NCI-H82 (cell line): ENCODE measurements at places on chromosomes 1 and 21.

- peak; percentile 98 for DNase-seq
Observed at GRCh38 chr1:114554577-114554976, 26.8 kb downstream of the BCAS2 start.

DNA sequence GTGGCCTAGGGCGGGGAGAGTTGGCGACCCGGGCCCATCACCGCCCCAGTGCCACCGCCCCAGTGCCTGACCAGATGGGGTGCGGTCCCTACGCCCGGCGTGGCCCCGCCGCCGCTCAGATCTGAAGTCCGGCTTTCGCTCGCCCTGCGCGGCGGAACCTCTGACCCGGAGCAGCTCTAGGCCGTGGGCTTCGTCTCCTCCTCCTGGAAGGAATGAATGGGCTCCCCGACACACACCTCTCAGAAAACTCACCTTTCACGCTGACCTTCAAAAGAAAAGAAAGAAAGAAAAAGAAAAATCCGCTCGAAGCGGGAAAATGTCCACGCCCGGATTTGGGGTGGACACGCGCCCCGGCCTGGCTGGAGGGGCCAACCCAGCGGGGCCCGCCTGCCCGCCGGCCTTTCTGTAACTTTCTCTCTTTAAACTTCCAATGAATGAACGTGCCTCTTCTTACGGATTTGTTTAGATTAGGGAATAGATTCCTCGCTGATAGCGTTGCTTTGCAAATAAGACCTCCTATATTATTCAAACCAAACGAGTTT lies 5.4 kb upstream of the SIM2 start:
- no peak for DNase-seq

- no peak for DNase-seq
Observed at GRCh38 chr1:54604051-54604450, 19.3 kb downstream of the FAM151A start.

- DNase-seq, result peak; percentile 31
Observed at GRCh38 chr1:199336745-199337640, 690.5 kb upstream of the NR5A2 start.

GRCh38 chr1:198134252-198134651 lies 22.5 kb upstream of the NEK7 start:
- DNase-seq, result no peak

DNA sequence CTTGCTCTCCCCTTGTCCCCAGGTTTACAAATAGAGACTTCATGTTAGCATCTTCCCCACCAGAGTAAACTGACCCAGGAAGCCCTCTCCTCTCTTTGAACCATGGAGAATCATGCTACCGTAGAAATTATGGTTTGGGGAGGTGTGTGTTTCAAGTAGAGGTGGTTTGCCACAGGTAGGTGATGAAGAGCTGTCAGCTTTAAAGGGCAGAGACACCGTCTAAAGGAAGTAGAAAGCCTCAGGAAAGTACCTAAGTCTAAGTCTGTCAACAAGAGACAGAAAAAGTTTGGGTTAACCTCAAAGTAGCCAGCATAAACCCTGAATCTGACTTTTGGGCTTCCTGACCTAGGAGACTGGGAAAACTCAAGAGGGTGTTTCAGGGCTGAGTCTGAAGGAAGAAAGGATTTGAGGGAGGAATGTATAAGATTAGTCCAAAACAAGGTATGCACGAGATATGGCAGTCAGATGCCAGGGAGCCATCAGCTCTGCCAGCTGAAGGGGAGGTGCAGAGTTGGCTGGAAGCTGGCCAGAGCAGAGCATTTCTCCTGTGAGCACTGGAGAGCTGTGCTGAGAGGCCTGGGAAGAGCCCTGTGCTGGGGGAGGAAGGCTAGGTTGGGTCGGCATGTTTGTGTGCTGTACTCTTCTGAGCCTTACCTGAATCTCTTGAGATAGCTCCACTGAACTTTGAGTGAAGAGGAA lies 14.3 kb downstream of the ADAMTSL4 start:
- no peak for DNase-seq

- DNase-seq, result no peak
Observed at GRCh38 chr1:158045639-158046038, 52.2 kb downstream of the KIRREL1 start.

GRCh38 chr21:43881283-43881682 lies 16.3 kb downstream of the AGPAT3 start:
- no peak for DNase-seq

- DNase-seq, result no peak
Observed at GRCh38 chr1:219209578-219209977, 35.9 kb downstream of the LYPLAL1 start.

GRCh38 chr21:41379901-41380300 lies 18.1 kb downstream of the MX2 start:
- DNase-seq, result no peak

GRCh38 chr1:66439031-66439740 lies 94.8 kb upstream of the SGIP1 start:
- DNase-seq, result no peak

GRCh38 chr1:248751635-248752034 lies 3.9 kb downstream of the LYPD8 start:
- DNase-seq, result no peak

DNA sequence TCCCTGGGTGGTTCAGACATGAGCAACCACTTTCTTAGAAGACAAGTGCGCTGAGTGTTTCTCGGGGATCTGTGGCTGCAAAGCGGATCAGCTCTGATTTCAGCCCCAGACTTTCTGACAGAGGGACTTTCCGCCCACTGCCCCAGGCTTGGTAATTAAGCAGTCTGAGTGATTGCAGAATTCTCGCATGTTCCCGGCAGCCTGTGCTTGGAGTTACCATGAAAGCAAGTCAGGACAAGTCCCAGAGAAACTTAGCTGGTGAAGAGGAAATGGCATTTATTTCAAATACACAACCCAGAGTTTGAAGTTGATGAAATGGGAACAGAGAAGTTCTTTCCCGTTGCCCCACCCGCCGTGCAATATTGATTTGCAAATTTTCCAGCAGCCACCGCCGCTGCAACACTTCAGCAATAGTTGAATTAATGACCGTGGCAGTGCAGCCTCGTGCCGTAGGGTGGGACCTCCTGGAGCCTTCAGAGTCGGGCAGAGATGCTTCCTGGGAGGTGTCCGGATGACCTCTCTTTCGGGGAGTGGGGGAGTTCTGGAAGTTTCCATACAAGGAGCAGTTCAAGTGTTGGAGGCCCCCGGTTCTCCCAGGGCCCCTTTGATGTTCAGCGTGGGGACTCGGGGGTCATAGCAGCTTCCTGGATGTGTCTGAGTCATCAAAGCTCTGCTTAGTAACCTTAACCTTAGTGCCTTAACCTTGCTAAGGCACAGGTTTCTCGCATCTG lies 134.7 kb downstream of the KAZN start:
- no peak for DNase-seq

- DNase-seq, result no peak
Observed at GRCh38 chr1:91924146-91924545, 25.1 kb upstream of the BRDT start.

DNA sequence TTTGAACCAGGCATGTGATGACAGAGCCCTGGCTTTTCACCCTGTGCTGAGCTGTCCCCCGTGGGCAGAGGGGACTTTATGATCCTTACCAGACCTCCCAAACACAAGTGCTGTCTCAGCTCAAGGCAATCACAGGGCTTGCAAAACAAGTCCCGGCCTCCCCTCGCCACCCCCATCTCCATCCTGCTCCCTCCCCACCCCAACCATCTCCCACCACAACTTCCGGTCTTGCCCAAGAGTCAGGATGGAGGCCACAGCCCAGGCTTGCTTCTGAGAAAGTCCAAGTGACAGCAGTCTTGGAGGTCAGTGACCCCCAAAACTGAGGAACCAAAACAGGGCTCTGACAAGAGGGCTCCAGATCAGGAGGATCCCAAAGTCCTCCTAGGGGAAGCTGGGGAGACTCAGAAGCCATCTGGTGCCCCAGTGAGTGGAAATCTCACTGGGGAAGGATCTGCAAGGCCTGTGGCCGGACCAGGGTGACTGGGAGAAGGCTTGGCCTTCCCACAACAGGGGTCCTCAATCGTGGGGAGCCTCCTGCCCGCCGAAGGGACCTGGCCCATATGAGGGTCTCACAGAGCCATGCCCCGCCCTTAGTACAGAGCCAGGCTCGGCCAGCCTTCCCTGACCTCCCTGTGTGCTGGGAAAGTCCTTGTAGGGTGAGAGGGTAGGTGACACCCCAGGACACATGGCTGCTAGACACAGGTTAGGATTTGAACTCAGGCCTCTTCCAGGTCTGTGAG lies 4.5 kb upstream of the SDC3 start:
- no peak for DNase-seq

GRCh38 chr1:109383854-109384253 lies 13.9 kb downstream of the SORT1 start:
- DNase-seq, result no peak

GRCh38 chr1:57378534-57378933 lies 45.3 kb downstream of the DAB1 start:
- no peak for DNase-seq

GRCh38 chr1:98084188-98084587 lies 163.4 kb upstream of the DPYD start:
- DNase-seq, result no peak

- no peak for DNase-seq
Observed at GRCh38 chr1:147673816-147674215, 3.5 kb upstream of the ACP6 start.

DNA sequence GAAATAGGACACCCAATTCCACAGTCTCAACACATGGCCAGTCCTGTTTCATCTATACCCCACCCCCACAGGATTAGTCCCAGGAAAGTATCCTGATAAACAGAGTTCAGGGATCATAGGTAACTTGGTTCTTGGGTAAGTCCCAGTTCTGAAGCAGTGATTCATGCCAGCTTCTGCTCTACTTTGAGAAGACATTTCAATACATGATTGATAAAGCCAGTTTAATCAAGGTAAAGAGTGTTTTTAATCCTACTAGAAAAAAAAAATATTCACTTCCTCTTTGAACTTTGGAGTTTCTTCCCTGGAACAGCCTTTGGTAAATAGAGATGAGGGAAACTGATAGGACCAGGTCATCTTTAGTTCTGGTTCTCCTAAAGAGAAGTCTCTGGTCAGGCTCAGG lies 142.4 kb downstream of the TLR5 start:
- DNase-seq, result peak; percentile 61

DNA sequence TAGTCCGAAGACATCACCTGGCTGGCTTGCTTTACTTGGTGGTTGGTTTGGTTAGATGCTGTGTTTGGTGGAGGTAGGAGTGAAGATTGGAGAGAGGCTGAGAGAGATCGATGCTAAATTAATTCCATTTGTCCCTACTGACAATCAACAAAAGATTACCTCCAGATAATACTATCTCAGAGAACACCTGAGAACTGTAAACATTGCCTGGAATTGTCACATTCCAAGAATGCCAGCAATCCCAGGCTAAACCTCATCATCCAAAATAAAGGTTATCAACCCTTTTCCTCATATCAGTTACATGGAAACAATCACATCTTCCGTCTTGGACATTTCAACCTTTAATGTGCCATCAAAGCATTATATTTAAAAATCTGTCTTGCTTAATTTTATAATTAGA lies 141.0 kb downstream of the GRIK1 start:
- no peak for DNase-seq

DNA sequence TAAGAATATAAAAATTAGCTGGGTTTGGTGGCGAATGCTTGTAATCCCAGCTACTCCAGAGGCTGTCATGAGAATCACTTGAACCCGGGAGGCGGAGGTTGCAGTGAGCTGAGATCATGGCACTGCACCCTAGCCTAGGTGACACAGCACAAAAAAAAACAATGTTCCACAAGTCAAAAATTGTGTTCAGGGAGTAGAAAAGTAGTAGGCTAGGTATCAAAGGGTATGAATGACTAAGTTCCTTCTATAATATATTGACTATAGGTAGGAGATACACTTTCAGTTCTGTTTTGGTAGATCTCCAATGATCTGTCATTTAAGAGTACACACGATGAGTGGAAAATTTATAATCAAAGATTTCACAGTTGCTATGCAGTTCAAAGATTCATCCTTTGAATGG lies 16.7 kb downstream of the USP48 start:
- no peak for DNase-seq

DNA sequence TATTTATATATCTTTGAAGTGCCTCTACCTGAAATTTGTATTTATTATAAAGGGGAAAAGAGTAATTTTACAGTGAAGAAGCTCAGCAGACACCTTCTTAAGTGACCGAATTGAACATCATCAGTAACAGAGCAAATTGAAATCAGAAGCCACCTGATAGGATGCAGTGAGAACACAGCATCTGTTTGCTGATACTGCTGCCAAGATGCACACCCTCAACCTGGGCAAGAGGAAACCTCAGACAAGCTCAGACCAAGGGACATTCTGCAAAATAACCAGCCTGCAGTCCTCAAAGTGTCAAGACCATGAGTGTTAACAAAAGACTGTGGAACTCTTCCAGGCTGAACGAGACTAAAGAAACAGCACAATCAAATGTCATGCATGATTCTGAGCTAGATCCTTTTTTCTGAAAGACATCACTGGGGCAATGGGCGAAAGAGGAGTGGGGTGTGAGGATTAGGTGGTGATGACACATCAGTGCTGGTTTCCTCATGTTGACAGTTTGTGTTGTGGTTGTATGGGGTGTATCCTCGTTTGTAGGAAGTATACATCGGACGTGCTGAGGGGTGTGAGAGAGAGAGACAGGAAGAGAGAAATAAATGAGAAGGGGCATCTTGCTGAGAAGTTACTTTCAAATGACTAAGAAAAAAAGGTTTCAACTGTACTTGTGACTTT lies 103.7 kb downstream of the ABCA4 start:
- DNase-seq, result no peak

DNA sequence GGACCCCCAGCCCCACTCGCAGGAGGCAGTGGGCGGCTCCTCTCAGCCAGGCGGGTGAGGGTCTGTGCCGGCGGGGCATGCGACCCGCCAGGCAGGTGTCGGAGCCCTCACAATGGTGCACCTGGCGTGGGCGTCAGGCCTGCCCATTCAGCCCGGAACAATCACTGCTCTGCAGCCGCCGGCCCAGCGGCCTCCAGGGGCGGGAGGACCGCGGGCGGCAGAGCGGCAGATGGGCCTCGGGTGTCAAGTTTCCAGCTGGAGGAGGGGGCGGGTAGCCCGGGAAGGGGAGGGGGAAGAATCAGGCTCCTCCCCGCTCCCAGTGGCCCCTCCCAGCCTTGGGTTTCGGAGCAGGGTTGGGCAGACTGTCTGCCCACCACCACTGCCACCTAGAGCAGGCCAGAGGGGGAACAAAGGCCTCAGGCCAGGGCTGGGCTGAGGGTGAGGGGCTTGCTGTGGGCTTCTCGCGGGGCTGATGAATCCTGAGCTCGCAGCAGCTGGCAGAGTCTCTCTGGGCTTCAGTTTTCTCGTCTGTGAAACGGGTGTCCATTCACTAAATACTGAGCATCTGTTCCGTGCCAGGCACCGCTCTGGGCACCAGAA lies 39.5 kb upstream of the CASZ1 start:
- peak; percentile 96 for DNase-seq
